ENCODE measurements at places on chromosomes 4 and X.

DNA sequence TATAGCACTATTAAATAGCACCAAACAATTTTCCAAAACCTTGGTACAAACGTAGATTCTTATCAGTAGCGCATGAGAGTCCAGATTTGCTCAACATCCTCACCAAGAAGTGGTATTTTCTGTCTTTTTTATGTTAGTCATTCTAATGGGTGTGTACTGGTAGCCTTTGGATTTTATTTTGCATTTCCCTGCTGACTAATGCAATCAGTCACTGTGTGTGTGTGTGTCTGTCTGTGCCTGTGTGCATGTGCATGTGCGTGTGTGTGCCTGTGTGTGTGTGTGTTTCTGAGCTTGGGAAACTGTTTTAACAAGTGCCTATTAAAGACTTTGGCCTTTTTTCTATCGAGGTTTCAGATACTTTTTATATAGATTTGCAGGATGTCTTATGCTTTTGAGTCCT lies 82.2 kb upstream of the MAGEA10 start:
- no peak for DNase-seq

- DNase-seq, result peak; percentile 20
Measured at GRCh38 chr4:123599920-123600810, 203.6 kb downstream of the SPRY1 start.

- no peak for DNase-seq
Measured at GRCh38 chr4:102143433-102143832, 201.8 kb downstream of the SLC39A8 start.

DNA sequence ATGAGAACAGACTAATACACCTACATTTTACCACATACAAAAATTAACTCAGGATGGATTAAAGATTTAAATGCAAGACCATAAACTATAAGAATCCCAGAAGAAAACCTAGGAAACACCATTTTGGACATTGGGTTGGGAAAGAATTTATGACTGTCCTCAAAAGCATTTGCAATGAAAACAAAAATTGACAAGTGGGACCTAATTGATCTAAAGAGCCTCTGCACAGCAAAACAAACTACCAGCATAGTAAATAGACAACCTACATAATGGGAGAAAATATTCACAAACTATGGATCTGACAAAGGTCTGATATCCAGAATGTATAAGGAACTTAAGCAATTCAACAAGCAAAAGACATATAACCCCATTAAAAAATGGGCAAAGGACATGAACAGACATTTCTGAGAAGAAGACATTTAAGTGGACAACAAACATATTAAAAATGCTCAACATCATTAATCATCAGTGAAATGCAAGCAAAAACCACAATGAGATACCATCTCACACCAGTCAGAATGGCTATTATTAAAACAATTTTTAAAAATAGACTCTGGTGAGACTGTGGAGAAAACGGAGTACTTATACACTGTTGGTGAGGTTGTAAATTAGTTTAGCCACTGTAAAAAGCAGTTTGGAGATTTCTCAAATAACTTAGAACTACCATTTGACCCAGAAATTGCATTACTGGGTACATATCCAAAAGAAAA lies 221.7 kb upstream of the DIPK2B start:
- DNase-seq, result no peak

GRCh38 chrX:138986235-138986634 lies 274.7 kb upstream of the FGF13 start:
- peak; percentile 31 for DNase-seq

GRCh38 chr4:978957-979701 lies 5.8 kb upstream of the DGKQ start:
- no peak for DNase-seq

DNA sequence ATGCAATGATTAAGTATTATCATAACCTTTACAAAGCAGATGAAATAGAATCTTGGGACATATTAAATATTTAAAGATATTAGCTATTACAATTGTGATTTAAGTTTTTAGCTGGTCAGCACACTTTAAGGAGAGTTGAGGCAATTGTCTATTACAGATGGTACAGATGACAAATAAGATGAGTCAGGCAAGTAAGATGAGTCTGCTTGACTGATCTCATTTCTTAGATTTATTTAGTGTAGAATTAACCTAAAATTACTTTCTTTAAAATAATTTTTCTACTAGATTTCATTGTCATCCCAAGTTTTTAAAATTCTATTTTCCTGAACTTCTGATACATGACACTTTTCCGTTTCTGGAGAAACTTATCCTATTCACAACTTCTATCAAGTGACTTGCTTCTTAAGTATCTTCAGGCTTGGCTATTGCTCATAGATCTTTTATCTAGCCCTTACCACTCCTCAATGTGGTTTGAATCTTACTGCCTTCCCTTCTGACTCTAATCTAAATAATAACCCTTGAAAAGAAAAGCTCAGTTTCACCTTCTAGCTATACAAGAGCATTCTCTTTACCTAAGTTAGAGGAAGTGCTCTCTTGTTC lies 32.9 kb downstream of the CXCL1 start:
- no peak for DNase-seq

DNA sequence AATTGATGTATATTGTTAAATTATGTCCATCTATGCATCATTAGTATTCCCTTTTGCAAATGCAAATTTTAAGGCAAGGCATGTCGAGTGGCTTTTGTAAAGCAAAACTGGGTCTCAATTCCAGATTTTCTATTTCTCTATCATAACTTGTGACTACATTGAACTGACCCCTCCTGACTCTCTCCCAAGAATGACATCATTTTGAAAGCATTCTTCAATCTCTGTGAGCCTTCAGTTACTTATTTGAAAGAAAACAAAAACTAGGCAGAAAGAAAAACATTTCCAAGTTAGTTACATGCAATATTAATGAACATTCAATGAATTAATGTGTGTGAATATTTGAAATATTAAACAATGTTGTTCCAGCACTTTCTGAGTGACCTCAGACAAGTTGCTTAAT lies 314.3 kb upstream of the CLNK start:
- DNase-seq, result no peak

GRCh38 chr4:92952426-92952825 lies 648.7 kb downstream of the GRID2 start:
- no peak for DNase-seq

GRCh38 chr4:10063544-10064300 lies 42.4 kb upstream of the SLC2A9 start:
- DNase-seq, result peak; percentile 82

DNA sequence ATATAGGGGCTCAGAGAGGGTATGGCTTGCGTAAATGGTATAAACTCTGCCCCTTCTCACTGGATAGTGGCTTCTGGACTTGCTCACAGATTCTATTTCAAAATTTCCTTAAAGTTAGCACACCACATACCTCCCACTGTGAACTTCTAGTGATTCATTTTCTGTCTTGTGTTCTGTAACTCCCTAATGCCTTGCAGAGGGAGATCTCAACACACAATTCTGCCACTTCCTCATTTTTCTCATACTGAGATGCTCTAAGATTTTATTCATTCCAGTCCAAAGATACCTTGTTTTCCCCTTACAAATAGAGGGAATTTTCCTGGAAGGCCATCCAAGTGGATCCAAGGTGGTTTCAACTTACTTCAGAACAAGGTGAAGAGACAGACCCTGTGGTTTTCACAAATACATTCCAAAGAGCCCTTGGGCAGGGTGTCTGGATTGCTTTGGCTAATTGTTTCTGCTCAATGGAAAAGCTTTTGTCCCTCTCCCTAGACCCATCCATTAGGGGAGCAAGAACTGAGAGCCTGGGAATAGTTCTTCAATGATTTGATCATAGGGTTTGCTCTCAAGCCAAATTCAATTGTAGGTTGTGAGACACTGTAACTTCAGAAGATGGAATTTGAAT lies 52.1 kb upstream of the CAPN6 start:
- DNase-seq, result no peak

GRCh38 chr4:143308377-143308776 lies 28.3 kb upstream of the GAB1 start:
- DNase-seq, result no peak

- DNase-seq, result no peak
Measured at GRCh38 chr4:36064117-36064516, 180.2 kb downstream of the ARAP2 start.

DNA sequence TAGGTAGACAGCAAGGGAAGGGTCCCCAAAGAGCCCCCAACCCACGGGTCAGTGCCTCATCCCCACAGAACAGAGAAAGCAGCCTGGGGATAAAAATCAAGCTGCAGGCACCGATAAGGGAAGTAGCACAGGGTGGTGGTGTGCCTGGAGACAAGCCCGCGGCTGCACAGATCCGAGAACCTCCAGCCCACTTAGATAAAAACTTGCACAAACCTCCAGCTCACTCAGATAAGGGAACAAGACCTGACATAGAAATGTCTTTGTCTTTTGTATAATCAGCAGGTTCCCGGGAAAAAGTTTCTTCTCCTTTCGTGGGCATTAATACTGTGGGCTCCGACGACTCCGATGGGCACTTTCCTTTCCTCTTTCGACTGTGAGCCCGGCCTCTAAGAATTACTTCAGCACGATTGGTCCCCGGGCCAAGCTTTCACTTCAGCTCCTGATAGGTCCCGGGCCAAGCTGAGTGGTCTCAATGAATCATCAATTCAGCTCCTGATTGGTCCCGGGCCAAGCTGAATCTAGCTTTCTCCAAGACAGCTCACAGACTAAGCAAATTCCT lies 32.4 kb downstream of the PRDX4 start:
- DNase-seq, result no peak

GRCh38 chr4:52939325-52939724 lies 77.2 kb downstream of the RASL11B start:
- no peak for DNase-seq

GRCh38 chrX:110086916-110087484 lies 84.1 kb downstream of the TMEM164 start:
- peak; percentile 65 for DNase-seq

DNA sequence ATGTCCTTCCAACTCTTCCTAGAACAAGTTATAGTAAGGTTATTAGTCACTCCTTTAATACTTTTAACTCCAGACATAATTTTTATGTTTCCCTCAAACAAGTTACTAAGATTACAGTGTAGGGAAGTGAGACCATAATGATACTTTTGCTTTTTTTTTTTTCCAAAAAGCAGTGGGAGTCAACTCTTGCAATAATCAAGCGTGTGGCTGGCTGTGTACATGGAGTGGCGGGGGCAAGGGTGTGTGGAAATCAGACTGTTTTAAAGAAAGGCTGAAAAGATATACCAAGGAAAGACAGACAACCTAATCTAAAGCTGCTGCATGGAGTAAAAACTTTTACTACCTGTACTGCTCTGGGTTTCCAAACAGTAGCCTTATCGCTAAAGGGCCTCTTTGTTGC lies 4.1 kb downstream of the NOA1 start:
- DNase-seq, result no peak

DNA sequence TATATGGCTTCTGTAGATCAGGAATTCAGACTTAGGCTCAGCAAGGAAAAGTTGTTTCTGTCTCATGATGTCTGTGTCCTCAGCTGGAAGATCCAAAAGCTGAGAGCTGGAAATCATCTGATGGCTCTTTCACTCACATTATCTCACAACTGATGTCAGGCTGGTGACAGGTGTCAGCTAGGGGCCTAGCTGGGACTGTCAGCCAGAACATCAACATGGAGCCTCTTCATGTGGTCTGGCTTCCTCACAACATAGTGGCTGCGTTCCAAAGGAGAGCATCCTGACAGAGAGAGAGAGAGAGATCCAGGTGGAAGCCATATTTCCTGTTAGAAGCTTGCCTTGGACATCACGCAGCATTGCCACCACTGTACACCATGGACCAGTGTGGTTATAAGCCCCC lies 10.6 kb upstream of the INTS6L start:
- DNase-seq, result no peak

- no peak for DNase-seq
Measured at GRCh38 chr4:175290401-175290800, 372.2 kb downstream of the ADAM29 start.

GRCh38 chrX:52574416-52575275 lies 57.8 kb upstream of the XAGE1B start:
- peak; percentile 56 for DNase-seq

DNA sequence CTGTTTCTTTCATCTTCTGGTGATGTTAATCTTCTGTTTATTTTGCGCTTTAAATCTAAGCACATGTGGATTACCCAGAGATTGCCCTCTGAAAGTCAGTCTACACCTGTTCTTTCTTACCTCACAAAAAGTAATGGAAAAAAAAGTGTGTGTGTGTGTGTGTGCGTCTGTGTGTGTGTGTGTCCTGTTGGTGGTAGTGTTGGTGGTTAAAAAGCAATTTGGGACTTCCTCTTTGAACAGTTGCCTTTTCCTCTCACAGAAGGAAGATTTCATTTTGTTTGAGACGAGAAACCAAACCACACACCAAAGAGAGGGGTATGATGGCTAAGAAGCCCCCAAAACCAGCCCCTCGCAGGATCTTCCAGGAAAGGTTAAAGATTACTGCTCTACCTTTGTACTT lies at the start of gene STAP1:
STAP1 (plus strand) TSS at position 235 of the 400 bp plus-strand sequence; CDS start at position 318, 83 bp downstream.
- no peak for DNase-seq

DNA sequence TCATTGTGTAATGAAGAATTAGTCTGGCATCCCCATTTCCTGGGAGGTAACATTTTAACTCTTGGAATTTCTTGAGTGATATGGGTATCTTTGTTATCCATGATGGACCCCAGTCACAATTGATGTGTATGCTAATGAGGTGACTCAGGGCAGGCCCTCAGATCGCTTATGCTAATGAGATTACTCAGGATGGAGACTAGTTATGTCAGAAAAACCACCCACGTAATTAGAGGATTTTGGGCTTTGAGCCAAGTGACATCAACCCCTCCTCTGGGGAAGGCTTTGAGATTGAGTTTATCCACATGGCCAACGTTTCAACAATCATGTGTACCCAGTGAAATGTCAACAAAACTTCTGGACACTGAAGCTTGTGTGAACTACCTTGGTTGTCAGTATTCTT lies 772.7 kb downstream of the STPG2 start:
- no peak for DNase-seq

DNA sequence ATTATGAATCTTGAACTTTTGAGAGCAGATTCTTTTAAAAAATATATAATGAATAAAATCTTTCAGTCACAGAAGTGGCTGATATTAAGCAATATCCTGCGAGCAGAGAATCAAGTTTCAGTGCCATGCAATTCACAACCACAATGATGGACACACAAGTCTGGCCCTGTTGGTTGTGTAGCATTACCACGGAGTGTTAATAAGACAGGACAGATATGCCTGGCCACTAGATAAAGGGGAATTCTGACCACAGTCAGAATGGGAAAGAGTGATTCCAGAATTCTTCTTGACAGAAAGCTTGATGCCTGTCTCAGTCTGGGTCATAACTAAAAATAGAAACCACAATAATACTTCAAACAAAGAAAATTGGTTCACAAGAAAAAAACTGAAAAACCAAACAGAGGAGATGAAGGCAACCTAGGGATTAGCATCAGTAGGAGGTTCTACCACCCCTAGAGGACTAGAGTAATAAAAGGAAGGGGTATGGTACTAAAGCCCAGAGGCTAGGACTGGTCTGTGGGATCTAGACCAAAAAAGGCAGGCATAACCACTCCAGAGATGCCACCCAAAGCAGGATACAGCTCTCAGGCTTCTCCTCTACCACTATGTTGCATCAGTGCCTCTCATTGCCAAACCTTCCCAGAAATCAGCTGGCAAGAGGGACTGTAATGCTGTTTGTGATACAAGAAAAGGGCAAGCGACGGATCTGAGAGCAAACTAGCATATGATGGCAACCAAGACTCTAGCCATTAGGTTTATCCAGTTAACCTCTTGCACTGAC lies 59.0 kb downstream of the RNF150 start:
- peak; percentile 7 for DNase-seq

- peak; percentile 23 for DNase-seq
Measured at GRCh38 chr4:147547314-147548056, 66.6 kb downstream of the EDNRA start.

- DNase-seq, result no peak
Measured at GRCh38 chrX:80550722-80551121, 130.5 kb downstream of the TENT5D start.

All from AG08395 (cell line).